Frontal cortex (tissue), 4 donors: ENCODE measurements at places on chromosomes 13 and 19. TPM values are rescaled to one million over a fixed set of nuclear protein-coding genes. Genes with fewer than 3 reads are reported as not detected.

DNA sequence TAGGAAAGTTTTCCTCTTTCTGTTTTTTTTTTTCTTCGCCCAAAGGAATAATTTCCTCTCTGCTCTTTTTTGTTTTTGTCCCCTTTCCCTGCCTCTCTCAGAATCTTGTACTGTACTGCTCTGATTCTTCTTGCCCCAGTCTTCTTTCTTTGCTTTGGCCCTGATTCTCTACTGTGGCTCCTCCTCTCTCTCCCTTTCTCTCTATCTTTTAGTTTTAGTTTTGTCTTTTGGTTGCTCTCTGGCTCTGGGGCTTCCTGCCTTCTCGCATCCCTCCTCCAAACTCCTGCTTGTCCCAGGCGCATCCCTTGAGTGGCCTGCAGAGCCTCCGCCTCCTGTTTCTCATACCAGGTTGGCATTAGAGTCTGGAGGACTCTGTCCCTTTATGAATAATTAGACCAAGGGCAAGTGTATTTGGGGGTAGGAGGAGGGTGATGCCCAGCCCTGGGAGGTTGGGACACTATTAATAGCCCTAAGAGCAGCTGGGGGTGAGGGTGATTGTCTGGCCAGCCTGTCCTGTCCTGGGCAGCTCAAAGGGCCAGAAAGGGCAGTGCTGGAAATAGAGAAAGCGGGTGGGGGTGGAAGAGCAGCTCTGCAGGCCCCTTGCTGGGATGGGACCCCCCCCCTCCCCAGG is 39.1 kb downstream of the LYL1 start:
- no peak for DNase-seq

DNA sequence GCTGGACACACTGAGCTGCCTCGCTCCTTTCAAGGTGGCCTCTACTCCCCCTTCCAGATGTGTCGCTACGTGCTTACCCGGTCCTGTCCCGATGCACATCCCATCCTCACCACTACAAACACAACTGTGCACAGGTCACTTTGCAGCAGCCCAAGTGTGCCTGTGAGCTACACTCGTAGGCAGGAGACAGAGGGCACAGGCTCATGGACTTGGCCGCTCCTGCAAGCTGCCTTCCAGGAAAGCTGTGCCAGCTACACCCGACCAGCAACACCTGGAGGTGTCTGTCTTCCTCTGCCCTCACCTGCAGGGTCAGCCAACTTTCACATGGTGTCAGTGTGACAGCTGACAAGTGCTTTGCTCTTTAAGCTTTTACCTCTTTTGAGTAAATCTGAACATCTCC is 15.4 kb downstream of the CARS2 start:
- no peak for DNase-seq

GRCh38 chr19:19034204-19034624 is 811 bp downstream of the ARMC6 start:
- peak; percentile 59 for DNase-seq

DNA sequence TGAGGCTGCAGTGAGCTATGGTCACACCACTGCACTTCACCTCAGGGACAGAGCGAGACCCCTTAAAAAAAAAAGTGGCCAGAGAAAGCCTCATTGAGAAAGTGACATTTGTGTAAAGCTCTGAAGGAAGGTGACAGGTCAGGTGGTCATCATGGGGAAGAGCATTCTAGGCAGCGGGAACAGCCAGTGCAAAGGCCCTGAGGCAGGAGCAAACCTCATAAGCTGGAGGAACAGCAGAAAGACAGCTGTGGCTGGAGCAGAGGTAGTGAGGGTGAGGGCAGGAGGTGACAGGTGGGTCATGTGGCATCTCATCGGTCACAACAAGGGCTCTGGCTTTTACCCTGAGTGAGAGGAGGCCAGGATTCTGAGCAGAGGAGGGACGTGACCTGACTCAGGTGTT is 64.4 kb downstream of the RYR1 start:
- DNase-seq = no peak

DNA sequence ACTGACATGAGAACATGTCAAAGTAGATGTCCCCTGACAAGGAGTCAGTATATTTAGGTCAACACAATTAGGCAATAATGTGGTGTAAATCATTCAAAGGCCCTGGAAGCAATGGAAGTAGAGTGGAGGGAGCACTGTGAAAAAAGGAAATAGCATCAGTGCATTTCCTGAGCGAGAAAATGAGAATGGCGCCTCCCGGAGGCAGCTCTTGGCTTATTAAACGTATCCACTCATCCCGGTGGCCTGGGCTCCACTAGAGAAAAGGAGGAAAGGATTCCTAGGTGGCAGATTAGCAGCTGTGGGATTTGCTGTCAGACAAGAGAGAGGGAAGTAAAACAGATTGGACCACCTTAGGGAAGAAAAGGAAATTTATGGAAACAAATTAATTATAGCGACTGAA is 173.7 kb upstream of the TMTC4 start:
- no peak for DNase-seq

DNA sequence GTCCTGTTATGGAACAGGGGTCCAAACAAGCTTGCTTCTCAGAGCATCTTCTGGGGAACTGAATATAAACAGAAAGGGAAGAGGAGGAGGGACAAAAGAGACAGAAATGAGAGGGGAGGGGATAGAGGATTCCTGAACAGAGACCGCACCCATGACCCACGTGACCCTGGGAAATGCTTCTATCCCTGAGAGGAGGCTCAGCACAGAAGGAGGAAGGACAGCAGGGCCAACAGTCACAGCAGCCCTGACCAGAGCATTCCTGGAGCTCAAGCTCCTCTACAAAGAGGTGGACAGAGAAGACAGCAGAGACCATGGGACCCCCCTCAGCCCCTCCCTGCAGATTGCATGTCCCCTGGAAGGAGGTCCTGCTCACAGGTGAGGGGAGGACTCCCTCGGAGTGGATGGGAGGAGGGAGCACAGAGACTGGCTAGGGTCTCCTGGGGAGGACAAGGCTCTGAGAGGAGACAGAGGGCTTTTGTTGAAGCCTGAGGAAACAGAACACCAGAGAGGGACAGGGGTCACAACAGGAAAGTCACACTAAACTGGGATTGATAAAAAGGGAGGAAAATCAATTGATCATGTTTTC is at the start of gene CEACAM6:
Gene CEACAM6, plus strand, starts transcription at position 203 of the 586 bp plus-strand sequence. Its CDS starts 109 bp downstream, at position 312.
- DNase-seq = no peak

GRCh38 chr19:41956621-41957020 is 2.5 kb downstream of the RABAC1 start:
- no peak for DNase-seq

DNA sequence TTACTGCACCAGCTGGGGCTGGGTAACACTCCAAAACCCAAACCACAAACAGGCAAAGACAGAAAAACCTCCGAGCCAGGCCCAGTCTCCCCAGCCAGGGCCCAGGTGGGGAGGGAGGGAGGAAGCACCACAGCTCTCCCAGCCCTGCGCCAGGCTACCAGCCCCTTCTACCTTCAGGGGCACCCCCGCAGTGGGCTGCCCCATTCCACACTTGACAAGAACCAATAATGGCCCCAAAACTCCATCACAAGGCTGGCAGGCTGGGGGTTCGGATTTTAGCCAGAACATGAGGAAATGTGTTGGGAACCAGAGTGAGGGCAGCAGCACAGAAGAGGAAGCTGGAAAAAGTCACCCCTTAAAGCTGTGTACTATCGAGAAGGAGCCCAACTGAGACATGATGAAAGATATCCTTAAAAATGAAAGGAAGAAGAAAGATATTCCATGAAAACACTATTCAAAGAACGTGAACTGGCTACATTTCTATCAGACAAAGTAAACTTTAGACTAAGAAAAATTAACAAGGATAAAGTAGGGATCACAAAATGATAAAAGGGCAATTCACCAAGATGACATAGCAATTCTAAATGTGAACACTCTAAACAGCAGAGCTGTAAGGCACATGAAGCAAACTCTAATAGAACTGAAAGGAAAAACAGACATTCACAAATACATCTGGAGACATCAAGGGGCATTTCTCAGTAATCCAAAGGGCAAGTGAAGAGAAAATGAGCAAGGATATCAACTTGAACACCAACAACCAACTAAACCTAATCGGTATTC is 12.9 kb downstream of the TUBGCP3 start:
- no peak for DNase-seq

DNA sequence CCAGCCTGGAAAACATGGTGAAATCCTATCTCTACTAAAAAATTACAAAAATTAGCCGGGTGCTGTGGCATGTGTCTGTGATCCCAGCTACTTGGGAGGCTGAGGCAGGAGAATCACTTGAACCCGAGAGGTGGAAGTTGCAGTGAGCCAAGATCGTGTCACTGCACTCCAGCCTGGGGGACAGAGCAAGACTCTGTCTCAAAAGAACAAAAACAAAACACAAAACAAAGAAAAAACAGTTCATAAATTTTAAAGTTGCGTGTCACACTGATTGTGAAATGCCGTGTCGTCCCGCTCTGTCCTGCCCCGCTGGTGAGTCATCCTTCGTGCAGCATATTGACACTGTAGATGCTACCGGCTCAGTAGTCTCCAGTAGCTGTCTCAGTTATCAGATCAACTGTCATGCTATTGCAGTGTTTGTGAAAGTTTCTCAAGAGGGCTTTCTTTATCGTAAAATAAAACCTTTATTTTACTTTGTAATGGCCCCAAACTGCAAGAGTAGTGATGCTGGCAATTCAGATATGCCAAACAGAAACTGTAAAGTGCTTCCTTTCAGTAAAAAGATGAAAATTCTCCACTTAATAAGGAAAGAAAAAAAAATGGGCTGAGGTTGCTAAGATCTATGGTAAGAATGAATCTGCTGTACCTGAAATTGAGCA is 36.4 kb upstream of the IGFL1 start:
- DNase-seq = no peak

DNA sequence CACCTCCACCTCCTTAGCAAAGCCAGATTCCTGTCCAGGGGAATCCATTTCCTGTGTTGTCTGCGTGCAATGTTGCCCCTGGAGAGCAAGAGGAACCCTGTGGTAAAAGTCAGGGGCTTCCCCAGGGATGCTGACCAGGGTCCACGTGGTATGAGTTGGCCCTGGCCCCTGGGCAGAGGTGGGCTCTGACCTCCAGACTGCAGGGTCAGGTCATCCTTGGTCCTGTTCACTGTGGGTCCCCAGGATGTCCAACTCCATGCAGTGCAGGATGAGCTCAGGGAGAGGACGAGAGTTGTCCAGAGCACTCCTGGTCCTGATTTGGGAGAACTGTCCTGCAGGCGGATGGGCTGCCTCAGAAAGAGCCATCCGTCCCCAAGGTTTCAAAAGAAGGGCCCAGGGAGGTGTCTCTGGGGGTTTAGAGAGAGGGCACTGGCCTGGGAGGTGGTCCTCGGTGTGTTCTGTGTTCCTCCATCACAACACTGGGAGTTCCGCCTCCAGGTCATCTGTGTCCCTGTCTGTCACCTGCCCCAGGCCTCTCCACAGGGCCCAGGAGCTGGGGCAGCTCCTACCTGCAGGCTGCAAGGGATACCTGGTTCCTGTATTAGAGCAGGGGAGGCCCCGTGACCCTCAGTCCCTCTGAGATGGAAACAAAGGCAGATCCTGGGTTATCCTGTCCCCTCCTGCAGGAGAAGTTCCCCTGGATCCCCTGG is 1.2 kb upstream of the CEACAM4 start:
- DNase-seq = no peak

DNA sequence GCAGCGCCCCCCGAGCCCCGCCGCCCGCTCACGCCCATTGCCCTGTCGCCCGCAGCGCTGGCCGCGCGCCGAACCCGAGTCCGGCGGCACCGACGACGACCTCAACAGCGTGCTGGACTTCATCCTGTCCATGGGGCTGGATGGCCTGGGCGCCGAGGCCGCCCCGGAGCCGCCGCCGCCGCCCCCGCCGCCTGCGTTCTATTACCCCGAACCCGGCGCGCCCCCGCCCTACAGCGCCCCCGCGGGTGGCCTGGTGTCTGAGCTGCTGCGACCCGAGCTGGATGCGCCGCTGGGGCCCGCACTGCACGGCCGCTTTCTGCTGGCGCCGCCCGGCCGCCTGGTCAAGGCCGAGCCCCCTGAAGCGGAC is 518 bp downstream of the KLF2 start:
- DNase-seq = no peak

- peak; percentile 89 for DNase-seq
Measured at GRCh38 chr19:35935911-35936737, at the start of gene LRFN3. TSS of gene LRFN3 (plus strand) at chr19:35936374. CDS start at chr19:35939426, 3,052 bp downstream.

DNA sequence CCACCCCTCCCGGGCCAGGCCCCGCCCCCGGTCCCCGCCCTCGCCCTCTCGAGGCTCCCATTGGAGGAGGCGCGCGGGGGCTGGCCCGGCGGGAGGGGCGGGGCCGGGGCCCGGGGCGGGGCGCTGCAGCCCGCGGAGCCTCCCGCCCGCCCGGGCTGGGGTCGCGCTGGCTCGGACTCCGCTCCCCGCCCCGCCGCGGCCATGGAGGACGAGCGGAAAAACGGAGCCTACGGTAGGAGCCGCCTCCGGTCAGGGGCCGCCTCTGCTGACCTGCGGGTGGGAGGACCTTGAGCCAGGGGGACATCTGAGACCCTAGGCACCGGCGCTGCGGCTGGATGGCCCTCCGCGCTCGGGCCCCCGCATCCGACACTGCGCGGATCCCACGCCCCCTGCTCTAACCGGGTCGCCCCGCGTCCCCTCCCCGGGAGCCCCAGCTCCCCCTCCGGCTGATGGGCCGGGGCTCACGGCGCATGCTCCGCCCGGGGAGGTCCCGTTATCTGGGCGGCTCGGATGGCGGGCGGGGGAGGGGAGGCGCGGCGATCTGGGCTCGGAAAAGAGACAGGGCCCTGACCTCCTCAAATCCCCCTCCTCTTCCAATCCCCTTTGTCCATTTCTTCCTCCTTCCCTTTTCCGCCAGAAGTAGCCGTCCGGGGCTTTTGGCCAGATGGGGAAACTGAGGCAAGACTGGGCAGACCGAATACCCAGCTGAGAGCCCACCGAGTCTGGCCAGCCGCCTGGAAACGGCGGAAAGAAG is 15.4 kb upstream of the AP1M2 start:
- DNase-seq = peak; percentile 97

GRCh38 chr13:93872786-93873347 is 606.6 kb downstream of the DCT start:
- DNase-seq = no peak

DNA sequence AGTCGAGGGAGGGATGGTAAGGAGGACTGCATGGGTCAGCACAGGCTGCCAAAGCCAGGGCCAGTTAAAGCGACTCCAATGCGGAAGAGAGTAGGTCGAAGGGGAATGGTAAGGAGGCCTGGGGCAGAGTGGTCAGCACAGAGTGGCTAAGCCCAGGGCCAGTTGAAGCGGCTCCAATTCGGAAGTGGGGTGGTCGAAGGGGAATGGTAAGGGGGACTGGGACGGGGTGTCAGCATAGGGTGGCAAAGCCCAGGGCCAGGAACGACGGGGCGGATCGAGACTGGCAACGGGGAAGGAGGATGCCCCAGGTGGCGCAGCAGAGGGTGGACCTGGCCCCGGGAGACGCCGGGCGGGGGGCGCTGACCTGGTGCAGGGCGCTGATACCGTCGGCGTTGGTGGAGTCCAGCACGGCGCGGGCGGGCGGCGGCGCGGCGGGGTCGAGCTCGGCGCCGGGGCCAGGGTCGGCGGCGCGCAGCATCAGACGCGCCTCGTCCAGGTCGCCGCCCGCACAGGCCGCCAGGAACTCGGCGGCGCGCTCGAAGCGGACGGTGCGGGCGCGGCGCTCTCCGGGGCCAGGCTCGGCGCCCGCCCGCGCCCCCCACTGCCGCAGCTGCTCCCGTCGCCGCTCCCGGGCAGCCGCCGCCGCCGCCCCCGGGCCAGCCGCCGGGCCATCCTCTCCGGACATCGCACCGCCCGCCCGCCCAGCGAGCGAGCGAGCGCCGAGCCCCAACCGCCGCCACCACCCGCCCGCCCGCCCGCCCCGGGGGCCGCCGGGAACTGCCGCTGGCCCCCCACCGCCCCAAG is at the start of gene PPP1R12C:
Gene PPP1R12C, minus strand, starts transcription at position 779 of the 804 bp plus-strand sequence. Its CDS starts 94 bp downstream, at position 685.
- DNase-seq = no peak

- no peak for DNase-seq
Measured at GRCh38 chr13:105914291-105915036, 621.0 kb downstream of the EFNB2 start.

The DIRAS1 gene
- 20.8 TPM for total RNA-seq

The ESD gene
- 124 TPM for total RNA-seq

The MADCAM1 gene
- 1.2 TPM for total RNA-seq

The IFNL1 gene
- total RNA-seq = not detected

The COX7A1 gene
- 1.6 TPM for total RNA-seq

The CGB2 gene
- total RNA-seq = not detected
